ENCODE measurements at places on chromosomes 13 and 19.

DNA sequence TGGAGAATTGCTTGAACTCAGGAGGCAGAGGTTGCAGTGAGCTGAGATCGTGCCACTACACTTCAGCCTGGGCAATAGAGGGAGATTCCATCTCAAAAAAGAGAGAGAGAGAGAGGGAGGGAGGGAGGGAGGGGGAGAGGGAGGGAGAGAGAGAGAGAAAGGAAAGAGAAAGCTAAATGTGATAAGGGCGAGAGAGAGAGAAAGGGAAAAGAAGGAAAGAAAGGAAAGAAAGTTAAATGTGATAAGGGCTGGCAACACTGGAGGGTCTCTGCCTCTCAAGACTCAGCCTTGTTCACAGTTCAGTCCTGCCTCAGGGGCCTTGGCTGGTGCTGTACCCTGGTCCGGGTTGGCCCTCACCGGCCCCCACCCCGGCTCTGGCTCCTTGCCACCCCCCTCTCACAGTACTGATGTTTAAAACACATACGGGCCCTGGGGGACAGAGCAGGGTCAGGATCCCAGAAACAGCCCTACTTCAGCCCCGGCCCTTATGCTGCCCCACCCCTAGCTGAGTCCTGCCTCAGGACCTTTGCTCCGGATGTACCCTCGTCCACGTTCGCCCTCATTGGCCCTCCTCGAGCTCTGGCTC is 3.5 kb downstream of the MAP1S start:
- DNase-seq, result no peak

GRCh38 chr19:42261763-42262162 is 6.8 kb upstream of the ERF start:
- DNase-seq, result no peak

- DNase-seq, result peak; percentile 37
These were observed 173.1 kb upstream of the SOX1 start for GRCh38 chr13:111893607-111894443.

GRCh38 chr13:51063909-51064308 is 47.2 kb downstream of the C13orf42 start:
- DNase-seq, result no peak

- no peak for DNase-seq
These were observed 113.4 kb upstream of the UQCRFS1 start for GRCh38 chr19:29326351-29326750.

GRCh38 chr13:22836475-22836874 is 344.3 kb upstream of the SGCG start:
- DNase-seq, result no peak

DNA sequence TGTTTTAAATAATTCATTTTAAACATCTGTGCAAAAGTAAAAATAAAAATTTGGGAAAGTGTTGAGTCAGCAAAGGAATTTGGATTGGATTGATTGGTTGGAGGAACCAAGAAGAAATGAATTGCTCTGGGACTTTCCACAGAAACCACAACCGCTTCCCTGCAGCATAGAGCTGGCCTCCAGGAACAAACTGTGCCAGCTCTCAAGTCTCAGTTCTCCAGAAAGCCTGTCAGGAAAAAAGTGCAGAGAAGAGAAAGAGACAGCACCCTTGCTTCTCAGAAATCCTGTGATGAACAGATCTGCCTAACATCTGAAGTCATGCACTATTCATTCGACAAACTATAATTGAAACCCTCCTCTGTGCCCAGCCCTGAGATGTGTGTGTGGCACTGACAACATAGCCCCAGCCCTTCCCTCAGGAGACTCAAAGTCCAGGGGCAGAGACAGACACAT is 14.8 kb downstream of the LYPD3 start:
- DNase-seq, result no peak

All from kidney capillary endothelial cell (primary cell).